ENCODE measurements at places on chromosomes 2 and 18.

DNA sequence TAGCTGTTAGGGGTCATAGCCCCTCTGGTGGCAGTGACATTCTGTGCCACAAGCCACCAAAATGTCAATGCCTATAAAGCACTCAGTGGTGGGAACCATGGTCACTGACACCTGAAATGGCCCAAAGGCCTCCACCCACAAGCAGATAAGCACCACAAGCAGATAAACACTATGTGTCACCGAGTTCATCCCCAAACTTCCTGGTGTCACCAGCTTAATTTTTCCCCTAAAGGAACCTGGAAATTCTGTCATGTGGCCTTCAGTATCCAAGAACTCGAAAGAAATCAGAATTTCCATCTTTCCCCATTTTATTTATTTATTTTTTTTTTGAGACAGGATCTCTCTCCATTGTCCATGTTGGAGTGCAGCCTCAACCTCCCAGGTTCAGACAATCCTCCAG lies 3.6 kb upstream of the TPRKB start:
- no peak for DNase-seq

GRCh38 chr2:233416199-233416598 lies 61.9 kb downstream of the DGKD start:
- DNase-seq, result no peak

DNA sequence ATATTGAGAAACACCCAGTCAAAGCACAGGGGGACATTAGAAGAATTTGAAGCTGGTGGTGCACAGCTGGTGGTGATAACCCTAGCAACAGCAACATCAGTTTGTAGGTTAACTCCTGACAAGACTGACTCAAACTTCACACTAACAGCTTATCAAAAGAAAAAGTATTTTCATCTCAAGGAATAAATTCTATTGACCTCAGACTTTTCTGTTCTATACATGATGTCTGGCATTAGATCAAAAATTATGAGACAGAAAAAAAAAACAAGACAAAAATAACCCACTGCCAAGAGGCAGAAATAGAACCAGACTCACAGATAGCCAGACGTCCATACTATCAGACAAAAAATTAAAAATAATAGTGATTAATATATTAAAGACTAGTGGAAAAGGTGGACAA lies 126.1 kb downstream of the COL6A3 start:
- no peak for DNase-seq

GRCh38 chr2:20443276-20443920 lies 3.5 kb upstream of the RHOB start:
- no peak for DNase-seq

GRCh38 chr2:112709703-112710102 lies 11.1 kb upstream of the NT5DC4 start:
- no peak for DNase-seq

DNA sequence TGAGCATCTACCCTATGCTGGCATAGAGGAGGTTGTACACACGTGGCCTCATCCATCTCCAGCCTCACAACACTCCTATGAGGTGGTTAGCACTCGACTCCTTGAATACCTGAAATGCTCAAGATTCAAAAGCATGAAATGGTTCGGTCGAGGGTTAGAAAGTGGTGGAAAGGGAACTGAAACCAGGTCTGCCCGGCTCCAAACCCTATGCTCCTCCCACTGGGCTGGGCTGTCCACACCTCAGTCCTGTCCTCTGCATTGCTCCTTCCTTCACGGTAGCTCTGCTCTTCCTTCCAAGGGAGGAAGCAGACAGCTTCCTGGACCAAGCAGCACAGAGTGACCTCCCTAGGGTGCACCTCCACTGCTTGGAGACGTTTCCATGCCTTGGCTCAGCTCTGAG lies 565.2 kb upstream of the ID2 start:
- no peak for DNase-seq

DNA sequence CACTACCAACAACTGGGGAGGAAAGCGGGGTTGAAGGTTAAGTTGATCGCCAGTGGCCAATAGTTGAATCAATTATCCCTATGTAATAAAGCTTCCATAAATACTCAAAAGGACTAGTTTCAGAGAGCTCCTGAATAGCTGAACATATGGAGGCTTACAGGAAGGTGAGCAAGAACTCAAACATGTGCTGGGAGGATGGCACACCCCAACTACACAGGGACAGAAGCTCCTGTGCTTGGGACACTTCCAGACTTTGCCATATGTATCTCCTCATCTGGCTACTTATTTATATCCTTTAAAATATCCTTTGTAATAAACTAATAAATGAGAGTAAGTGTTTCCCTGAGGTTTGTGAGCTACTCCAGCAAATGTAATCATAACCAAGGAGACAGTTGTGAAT lies 115.7 kb downstream of the HNMT start:
- DNase-seq, result no peak

- no peak for DNase-seq
Observed at GRCh38 chr2:233456111-233456510, 101.8 kb downstream of the DGKD start.

DNA sequence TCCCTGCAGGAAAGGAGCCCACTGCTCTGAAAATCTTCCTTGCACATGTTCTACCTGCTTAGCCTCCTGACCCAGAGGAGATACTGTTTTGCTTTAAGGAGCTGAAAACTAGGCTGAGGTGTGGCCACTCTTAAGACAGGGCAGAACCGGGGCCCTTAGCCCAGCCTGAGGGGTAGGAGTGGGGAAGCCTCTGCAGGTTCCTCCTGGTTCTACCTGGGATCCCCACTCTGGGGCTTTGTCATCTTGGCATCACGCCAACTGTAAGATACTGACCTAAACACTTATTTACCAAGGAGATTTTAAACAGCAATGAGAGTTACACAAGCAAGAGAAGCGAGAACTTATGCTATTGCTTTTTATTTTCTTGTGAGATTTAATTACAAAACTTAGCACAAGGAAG lies 86.9 kb downstream of the KCTD1 start:
- no peak for DNase-seq

- no peak for DNase-seq
Observed at GRCh38 chr2:73339201-73339600, 45.9 kb upstream of the EGR4 start.

- DNase-seq, result no peak
Observed at GRCh38 chr18:11696451-11696850, 7.4 kb downstream of the GNAL start.

DNA sequence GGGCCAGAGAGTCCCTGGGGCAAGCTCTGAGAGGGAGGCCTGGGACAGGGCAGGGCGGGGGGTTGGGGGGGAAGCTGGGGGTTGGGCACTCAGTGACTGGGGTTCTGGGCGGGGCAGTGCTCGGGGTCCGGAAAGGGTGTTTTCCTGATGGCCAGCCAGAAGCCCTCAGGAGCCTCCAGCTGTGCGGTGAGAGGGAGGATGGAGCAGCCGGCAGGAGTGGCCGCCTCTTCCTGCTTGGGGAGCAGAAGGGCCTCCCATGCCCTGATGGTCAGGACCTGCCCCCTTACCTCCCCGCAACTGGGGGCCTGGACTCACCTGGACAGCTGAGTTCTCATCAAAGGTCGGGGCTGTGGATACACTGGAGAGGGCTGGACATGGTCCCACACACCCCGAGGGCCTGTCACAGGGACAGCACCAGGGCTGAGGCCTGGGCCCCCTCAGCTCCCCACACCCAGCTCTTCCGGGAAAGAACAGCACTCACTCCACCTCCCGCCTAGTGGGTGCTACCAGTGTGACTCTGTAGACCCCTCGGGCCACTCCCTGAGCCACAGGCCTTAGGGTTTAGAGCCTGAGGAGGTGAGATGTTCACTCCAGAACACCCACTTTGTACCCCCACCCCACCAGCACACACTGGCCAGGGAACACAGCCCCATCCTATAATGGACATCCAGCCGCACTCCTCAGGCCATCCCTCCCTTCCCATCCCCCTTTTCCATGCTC lies 6.7 kb downstream of the SFTPB start:
- no peak for DNase-seq

DNA sequence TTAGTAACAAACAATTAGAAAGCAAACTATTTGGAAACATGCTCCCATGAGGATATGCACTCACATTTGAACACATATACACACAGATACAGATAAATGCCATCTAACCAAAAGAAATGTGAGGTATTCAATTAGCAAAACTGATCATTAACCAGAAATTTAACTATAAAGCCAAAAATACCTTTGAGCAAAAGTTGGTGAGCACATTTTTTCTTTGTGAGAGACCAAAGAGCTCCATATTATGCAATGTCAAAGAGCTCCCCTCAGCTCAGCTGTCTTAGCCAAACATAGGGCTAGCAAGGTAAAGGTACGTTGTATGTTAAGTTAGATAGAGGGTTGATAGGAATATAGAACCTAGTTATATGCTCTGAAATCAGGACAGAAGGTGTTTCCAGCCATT lies 43.8 kb downstream of the CYBRD1 start:
- no peak for DNase-seq

DNA sequence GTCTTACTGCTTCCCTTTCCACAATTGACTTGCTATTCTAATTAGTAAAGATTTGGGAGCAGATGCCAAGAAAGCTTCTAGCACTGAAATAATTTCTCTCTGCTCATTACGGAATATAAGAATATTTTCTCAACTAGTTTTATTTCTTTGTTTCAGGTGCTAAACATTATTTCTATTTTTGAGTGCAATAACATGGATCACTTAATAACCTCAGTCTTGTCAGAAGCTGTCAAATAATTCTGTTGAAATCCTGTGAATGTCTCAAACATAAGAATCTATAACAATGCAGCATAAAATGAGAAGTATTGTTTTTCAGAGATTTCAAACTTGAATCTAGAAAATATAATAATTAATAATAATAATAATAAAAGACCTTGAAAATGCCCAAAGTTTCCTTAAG lies 1221.0 kb downstream of the DSC3 start:
- DNase-seq, result no peak

- no peak for DNase-seq
Observed at GRCh38 chr2:198697218-198697617, 760.5 kb downstream of the SATB2 start.

GRCh38 chr2:140242889-140243288 lies 1462.7 kb upstream of the NXPH2 start:
- no peak for DNase-seq

Measured in stimulated activated CD4-positive, alpha-beta T cell treated with anti-CD3 and anti-CD28 coated beads, Interleukin-4, amount 100 ng/mL, for 4 hours (primary cell).